Bone marrow (tissue), 2 donors: ENCODE measurements at places on chromosomes 2 and 18.

DNA sequence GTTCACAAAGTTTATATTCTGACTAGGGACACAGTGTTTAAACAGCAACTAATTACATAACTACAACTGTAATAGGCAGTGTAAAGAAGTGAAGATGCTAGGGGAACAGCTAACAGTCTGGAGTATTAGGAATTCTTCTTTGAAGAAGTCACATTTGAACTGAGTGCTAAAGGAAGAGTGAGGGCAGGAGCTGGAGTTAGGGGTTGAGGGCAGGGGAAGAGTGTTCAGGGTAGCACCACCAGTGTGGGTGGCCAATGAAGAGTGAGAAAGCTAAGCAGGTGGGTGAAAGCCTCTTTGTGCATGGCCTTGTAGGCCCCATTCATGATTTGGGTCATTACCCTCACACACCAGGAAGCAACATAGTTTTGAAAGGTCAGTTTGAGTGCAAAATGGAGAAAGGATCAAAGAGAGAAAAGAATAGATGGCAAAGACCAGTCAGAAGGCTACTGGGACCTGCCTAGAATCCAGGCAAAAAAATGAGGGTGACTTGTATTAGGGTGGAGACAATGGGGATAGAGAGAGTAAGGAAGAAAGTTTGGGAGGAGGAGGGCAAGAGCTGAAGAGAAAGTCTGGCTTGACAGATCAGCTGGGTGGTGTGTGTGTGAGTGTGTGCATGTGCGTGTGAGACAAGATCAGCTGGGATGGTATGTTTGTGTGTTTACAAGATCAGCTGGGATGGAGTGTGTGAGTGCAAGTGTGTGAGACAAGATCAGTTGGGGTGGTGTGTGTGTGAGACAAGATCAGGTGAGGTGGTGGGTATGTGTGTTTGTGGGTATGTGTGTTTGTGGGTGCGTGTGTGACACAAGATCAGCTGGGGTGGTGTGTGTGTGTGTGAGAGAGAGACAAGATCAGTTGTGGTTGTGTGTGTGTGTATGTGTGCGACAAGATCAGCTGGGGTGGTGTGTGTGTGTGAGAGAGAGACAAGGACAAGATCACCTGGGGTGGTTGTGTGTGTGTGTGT is 43.6 kb upstream of the AGPS start:
- DNase-seq, result no peak

DNA sequence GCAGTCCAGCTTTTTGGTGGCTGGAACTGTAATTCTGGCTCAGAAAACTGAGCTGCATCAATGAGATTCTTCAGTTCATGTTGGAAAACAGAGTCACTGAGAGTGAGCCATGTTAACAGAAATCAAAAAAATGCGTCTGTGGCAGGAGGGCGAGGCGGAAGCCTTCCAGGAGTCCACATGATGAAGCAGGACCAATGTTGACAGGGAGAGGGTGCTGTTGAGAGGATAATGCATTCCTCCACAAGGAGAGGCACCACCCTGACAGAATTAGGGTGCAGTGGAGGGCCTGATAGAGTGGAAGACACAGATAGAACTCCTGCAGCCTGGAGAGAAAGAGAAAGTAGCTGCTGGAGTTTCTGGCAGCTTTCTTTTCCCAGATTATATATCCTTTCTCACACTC is 111.5 kb downstream of the MGAT5 start:
- no peak for DNase-seq

DNA sequence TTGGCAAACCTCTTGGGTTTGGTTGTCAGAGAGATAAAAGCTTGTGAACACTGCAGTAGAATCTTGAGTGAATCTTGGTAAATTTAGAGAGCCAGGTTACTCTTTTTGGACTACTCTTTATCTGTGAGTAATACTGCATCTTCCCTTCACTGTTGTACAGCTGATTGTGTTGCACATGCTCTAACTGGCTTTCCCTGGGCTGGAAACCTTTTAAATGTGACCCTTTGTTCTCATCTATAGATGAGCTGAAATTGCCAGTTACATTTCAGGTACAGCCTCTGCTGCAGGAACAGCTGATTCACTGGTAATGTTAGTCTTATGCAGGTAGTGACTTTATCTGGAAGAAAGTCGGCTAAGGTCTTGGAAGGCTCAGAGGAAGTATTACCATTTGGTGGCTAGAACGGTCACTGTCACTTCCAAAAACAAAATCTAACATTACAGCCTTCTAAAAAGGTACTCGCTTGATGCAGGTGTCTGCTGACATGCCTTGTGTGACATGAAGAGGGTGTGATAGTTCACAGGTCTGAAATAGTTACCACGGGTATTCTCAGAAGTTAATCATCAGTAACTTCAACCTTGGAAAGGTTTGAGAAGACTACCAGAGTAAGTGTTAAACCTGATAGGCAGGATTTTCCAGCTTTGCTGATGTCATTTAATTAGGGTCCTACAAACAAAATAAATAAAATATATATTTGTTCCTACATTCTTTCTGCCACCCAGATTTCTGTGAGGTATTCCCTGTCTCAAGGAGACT is 851.1 kb downstream of the SLC4A3 start:
- no peak for DNase-seq

DNA sequence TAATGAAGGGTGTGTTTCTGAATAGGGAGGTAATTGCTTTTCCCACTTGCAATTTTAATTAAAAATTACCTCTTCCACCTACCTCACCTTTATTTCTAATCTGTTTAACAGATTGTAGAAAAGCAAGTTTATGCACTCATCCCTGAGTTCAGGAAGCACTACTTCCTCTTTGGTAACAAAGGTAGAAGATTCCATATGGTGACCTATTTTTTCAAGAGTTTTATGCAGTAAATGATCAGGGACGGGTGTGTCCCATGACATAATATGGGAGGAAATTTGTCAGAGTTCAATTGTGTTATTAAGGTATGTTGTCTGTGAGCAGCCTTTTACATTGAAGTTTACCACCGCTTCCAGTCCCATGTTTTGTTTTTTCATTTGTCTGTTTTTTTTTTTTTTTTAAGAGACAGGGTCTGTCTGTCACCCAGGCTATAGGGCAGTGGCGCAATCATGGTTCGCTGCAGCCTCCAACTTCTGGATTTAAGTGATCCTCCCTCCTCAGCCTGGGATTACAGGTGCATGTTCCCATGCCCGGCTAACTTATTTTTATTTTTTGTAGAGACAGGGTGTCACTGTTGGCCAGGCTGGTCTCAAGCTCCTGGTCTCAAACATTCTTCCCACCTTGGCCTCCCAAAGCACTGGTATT is 68.2 kb downstream of the ASAP2 start:
- DNase-seq, result no peak

GRCh38 chr2:176646033-176646615 is 376.9 kb downstream of the MTX2 start:
- no peak for DNase-seq

- DNase-seq, result no peak
Measured at GRCh38 chr2:146669735-146670134, 1175.1 kb upstream of the ACVR2A start.

DNA sequence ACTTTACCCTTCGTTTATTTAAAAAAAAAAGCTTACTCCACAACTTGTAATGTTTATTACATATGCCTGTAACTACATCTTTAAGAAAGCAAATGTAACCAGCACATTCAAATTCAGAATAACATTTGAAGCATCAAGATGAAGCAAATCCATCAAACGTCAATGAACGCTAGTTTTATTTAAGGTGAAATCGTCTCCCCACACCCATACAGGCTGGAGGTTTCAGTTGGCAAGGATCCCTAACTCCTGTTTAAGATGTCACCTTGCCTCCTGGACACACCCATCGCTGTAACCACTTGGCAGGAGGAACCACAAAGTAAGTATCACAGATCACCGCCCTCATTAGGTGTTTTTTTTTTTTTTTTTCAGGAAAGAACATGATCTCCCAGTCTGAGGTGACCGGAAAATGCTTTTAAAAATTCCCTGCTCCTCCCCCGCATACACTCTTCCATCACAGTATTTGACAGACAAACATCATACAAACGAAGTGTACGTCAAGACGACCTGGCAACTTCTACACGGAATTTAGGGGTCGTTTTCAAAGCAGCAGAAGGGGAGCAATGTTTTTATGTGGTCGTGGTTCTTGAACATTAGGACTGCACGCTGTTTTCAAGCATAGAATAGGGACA is 19.7 kb upstream of the STPG4 start:
- no peak for DNase-seq
